ENCODE measurements at places on chromosomes 6 and 20. TPM values are rescaled to one million over a fixed set of nuclear protein-coding genes. Genes with fewer than 3 reads are reported as not detected.

DNA sequence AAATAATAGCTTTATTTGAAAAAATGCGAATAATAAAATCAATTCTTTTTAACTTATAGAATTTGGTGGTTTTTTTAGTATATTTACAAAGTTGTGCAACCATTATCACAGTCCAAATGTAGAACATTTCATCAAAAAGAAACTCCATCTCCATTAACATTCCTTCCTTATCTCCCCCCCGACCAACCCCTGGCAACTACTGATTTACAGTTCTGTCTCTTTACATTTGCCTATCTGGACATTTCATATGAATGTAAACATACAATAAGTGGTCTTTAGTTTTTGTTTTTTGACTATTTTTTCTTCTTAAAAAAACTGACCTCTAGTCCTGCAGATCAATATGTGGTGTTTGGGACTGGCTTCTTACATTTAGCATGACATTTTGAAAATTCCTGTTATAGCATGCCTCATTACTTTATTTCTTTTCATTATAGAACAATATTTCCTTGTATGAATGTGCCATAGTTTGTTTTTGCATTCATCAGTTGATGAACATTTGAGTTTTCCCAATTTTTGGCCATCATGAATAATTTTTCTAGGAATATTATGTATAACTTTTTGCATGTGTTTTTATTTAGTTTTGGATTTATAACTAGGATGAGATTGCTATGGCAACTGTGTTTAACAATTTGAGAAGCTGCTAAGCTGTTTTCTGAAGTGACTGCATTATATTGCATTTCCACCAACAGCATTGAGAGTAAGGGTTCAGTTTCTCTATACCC is 344.7 kb downstream of the NKAIN2 start:
- ATAC-seq = no peak

Gene PTCRA
- not detected for total RNA-seq

- ATAC-seq = peak; percentile 96
These were observed 99.7 kb downstream of the EYA2 start for GRCh38 chr20:46994341-46994740.

DNA sequence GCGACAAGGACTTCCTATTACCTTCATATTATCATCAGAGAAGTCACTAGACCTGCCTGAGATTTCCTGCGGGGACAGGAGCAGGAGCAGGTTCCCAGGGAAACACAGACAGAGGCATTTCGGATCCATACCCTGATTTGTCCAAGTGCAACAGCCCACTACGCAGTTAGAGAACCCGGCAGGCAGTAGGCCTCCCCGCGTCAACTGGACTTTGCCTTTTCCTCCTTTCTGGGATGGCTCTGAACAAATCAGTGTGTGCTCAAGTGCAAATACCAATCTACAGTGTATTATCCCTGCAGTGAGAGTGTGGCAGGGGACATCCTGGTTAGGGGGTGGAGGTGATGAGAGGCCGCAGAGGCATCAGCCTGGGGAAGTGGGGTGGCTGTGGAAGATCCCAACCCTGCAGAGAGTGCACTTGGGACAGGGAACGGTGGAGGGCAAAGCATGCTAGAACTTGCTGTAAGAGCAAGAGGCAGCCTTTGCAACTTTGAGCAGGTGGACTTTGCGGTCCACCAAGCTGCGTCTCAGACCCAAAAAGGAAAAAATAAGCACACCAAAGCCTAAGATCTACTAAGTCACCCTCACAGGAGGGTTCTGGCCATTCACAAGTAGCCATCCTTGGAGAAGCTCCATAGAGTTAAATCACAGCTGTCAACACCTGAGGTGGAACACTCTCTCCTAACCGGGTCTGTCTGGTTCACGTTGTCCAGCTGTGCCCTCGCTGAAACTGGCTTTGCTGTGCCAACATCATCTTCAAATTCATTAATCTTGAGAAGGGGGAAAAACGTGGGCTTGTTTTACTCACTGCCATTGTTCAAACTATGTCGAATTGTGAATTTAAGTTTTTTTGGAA is 159.1 kb downstream of the ZDHHC14 start:
- no peak for ATAC-seq

Gene GPR6
- total RNA-seq = not detected

Gene LRRN4
- total RNA-seq = not detected

DNA sequence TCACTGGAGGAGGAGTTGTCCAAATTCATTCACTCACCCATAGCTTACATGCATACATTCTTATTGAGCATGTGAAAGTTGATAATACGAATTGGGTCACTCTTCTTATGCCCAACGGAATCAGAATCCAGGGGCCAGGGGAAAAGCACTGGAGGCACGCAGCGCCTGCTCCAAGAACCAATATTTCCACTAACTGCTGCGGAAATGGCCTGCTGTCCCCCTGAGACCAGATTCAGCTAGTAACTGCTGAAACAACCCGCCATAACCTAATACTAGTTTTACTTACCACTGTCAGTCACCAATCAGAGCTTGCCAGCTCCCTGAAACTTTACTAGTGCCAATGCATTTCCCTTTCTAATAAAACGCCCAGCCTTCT is 641 bp upstream of the FKBP1A start:
- no peak for ATAC-seq

Gene APMAP
- 30.7 TPM for total RNA-seq

- ATAC-seq = no peak
These were observed 73.3 kb downstream of the GPX5 start for GRCh38 chr6:28598757-28599686.

GRCh38 chr6:42604150-42604549 is 40.3 kb downstream of the UBR2 start:
- no peak for ATAC-seq

DNA sequence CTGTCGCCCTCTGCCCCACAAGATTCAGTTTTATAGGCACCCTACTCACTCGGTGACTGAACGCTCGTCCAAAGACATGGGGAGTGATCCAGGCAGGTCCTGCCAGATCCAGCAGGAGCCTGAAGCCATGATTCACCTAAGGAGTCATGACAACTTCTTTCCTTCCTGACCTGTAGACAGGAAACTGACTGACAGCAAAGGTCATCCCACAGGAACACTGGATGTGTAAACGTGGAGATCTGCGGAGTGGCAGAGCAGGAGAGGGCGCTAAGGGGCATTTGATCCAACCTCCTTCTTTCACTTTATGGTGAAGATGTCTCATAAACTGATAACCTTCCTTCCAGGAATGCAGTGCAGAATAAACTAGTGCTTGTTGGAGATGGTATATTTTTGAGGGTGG is 192.2 kb downstream of the GJA10 start:
- ATAC-seq = no peak

Gene MCM9
- 12.8 TPM for total RNA-seq

- no peak for ATAC-seq
These were observed 280.5 kb downstream of the CLVS2 start for GRCh38 chr6:123276546-123276980.

- no peak for ATAC-seq
These were observed 85.6 kb upstream of the KHDRBS2 start for GRCh38 chr6:62371453-62372210.

DNA sequence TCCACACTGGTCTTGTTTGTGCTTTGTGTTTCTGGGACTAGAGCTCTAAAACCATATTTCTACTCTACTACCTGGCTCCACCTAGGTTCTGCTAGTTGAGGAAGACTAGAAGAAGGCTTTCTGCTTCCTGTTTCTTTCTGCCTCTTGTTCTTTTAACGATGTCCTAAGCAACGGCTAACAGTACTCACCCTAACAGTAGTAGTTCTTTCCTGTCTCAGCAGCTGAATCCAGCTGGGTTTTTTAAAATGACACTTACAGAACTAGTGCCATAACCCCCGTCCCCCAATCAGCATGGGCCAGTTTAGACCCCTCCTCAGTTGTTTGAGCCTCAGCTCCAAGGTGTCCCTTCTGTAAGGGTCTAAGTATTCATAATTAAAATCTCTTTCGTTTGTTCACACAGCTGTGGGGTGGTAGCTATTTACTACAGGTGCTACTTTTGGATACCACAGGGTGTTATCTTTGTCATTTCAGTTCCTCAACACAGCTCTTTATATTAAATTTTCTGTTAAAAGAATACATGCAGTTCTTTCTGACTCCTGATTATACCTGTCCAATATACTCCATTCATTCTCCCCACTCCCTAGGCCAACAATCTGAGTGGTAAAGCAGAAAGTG is 790.2 kb downstream of the DHX35 start:
- ATAC-seq = no peak

Gene GRM1
- total RNA-seq = not detected

Gene RSPH9
- total RNA-seq = 0.66 TPM

- ATAC-seq = no peak
These were observed 270.4 kb upstream of the PLCB4 start for GRCh38 chr20:8798505-8798904.

Gene TMEM217
- 2.5 TPM for total RNA-seq

- ATAC-seq = peak; percentile 19
These were observed 23.6 kb upstream of the EDN1 start for GRCh38 chr6:12266571-12266970.

DNA sequence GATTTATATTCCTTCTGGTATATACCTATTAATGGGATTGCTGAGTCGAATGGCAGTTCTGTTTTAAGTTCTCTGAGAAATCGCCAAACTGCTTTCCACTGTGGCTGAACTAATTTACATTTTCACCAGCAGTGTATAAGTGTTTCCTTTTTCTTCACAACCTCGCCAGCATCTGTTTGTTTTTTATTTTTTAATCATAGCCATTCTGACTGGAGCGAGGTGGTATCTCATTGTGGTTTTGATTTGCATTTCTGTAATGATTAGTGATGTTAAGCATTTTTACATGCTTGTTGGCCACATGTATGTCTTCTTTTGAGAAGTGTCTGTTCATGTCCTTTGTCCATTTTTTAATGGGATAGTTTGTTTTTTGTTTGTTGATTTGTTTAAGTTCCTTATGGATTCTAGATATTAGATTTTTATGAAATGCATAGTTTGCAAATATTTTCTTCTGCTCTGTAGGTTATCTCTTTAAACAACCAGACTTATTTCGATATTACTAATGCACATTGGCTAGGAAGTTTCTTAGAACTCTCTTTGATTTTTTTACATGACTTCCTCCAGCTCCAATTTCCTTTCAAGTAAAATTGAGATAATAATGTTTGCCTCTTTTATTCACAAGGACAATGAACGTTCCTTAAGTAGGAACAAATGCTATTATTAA is 12.2 kb upstream of the VNN1 start:
- no peak for ATAC-seq

DNA sequence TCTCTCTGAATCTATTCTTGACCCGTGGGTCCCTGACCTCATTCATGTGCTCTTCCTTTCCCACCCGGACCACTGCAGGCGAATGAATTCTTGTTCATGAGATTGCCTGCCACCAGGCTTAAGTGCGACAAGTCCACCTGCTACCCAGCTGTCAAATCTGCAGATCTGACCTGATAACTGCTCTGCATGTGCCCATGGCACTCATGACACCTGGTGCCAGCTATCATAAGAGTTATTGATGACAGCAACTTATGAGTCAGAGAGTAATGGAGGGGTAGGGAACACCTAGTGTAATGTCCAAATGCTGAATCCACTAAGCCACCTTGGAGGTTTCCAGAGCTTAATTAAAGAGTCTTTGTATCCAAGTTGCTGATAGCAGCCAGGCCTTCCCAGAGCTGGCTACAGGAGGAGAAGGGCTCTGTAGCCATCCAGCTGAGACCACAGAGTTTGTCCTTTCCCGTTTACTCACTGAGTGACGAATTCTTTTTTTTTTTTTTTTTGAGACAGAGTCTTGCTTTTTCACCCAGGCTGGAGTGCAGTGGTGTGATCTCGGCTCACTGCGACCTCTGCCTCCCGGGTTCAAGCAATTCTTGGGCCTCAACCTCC is 17.4 kb downstream of the SHLD1 start:
- ATAC-seq = no peak

Gene ACTL10
- 1.5 TPM for total RNA-seq

DNA sequence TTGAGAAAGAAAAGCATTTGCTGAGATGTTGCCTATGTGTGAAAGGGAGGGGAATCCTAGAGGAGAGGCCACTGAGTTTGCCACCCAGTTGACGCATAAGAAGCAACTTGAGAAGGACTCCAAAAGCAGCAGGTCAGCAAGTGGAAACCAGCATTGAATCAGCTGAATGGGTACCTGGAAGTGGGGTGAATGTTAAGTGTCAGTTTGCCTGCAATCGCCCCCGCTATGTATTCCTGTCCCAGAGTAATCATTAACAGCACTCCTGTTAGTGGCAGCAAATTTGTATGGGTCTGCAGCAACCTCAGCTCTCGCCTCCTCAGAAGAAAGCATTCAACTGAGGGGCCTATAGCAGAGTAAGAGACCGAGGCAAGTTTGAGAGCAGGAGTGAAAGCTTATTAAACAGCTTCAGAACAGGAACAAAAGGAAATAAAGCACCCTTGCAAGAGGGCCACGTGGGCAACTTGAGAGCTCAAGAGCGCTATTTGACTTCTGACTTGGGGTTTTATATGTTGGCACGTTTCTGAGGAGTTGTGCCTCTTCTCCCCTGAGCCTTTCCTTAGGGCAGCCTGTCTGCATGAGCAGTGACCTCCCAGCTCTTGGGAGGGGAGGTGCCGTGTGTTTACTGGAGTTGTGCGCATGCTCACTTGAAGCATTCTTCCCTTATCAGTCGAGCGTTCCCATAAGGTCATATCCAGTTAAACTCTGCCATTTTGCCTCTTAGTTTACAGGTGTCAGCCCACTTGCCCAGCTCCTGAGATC is 122.6 kb upstream of the PHACTR1 start:
- ATAC-seq = no peak

Gene TSPO2
- total RNA-seq = not detected

GRCh38 chr6:106460481-106460880 is 100.0 kb downstream of the CRYBG1 start:
- no peak for ATAC-seq

DNA sequence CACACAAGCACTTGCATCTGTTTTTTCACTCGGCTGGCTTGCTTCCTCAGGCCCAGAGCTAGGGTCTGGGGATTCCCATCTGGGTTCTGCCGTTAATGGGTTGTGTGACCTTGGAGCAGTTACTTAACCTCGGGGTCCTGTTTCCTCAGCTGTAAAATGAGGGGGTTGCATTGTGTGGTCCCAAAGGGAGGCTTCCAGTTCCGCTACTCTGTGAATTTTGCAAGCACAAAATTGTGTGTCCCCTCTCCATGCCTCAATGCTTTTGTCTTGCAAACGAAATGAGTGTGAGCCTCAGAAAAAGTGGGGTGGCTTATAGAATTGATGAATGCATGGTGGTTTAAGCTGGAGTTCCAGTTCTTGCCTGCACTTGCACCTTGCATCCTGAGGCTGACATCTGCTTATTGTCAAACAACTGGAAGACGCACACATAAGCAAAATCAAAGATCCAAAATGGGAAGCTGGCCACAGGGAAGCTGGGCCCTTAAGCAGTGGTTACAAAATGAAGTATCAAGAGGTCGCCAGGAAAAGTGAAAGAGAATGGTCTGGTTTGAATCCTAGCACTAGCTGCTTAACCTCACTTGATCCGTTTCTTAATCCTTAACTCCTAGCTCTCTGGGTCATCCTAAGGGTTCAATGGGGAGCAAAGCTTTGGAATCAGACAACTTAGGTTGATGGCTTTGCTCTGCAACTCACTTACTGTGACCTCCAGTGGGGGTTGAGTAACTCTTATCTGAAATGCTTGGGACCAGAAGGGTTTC is 490.6 kb downstream of the DHX35 start:
- ATAC-seq = no peak

Gene MYLIP
- total RNA-seq = 5.4 TPM

Gene PRL
- not detected for total RNA-seq

- ATAC-seq = no peak
These were observed 186.8 kb upstream of the RREB1 start for GRCh38 chr6:6920987-6921313.

- ATAC-seq = no peak
These were observed 21.9 kb upstream of the C6orf62 start for GRCh38 chr6:24740861-24741260.

Gene ELOVL2
- total RNA-seq = not detected
